Stimulated activated naive CD4-positive, alpha-beta T cell (primary cell): ENCODE measurements at places on chromosomes 7 and 10.
A peak's percentile ranks its signal among the peaks of the same experiment; 100 is the strongest.

DNA sequence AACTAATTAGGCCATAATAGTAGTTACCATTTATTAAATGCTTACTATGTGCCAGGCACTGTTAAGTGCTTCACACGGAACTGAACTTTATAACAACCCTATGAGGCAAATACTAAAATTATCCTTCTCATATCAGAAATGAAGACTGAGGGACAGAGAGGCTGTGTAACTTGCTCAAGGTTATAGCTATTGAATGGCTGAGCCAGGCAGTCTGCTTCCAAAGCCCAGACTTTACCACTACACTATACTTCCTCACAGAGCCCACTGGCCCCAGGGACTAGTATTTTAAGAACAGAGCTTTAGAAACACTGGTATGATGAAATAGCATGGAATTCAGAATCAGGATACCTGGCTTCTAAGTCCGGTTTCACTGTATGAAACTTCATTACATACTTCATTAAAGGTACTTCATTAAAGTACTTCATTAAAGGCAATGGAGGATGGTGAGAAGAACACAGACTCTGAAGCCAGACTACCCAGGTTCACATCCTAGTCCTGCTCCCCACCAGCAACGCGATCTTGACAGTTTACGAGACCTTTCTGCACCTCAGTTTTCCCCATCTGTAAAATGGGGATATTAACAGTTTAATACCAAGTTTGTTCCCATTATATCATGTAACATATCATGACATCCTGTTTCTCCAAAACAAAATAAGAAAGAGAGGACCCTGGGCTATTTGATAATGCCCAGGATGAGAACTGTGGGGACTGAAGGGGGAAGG lies 19.6 kb downstream of the ANXA11 start:
- DNase-seq, result no peak

DNA sequence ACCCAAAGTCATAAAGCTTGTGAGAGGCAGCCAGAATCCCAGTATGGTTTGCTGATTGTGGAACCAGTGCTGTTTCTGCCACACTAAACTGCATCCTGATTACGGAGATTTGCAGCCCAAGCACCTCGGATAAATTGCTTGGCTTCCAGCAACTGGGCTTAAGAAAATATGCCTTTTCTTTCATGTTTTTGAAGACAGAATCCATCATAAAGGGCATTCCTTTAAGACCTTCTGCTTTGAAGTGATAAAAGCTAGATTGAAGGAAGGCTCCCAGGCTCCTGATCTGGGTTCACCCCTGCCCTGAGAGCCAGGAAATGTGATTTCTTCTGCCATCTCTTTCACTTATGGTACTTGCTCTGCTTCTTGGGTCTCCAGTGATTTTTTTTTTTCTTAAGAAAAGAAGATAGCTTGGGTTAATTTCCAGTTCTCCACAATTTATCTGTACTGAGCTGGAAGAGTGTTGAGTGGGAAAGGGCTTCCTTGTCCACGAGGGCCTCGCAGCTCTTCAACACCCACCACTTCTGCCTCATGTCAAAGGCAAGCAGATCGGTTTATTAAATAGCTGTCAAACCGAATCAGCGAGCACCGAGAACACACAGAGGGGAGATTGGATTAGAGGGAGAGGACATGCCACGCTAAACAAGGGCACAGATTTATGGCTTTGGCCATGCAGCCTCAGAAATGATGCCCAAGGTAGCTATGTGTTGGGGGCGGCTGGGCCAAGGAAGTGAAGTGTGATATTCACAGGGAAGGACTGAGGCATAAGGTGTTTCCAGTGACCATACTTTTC lies 94.9 kb upstream of the TBX20 start:
- DNase-seq, result no peak

GRCh38 chr7:37382546-37383088 lies 66.0 kb downstream of the ELMO1 start:
- no peak for DNase-seq

- DNase-seq, result no peak
Measured at GRCh38 chr7:49636400-49636799, 137.0 kb upstream of the VWC2 start.

GRCh38 chr10:100522107-100522801 lies 2.6 kb upstream of the SEC31B start:
- no peak for DNase-seq

DNA sequence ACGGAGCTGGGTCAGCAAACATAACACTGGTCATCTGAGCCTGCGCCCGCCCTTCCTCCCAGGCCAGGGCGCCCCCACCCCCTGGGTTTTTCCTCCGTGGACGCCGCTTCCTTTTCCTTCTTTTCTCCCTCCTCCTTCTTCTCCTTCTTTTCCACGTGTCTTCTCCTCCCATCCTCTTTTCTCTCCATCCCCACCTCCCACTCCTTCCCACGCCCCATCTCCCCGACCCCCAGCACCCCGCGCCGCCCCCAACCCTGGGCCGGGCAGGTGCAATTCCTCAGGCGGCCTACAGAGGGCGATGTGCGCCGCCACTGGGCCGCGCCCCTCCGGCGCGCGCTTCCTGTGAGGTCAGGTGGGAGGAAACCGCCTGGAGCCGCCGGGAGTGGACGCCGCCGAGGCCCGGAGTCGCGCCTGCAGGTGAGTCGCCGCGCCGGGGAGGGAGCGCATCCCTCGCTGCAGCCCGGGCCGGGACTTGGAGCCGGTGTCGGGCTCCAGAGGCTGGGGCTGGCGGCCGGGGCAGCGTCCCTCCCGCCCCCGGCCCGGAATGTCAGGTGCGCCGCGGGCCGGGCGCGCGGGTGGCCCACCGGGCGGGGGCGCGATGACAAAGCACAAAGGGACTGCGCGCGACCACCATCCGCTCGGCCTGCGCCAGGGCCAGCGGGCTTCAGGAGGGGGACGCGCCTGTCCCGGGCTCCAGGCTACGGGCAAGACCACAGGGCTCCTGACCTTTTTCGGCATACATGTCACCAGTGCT lies at the start of gene FAM241B:
FAM241B (plus strand) TSS at position 351 of the 754 bp plus-strand sequence. CDS start 1,497 bp downstream, outside the sequence.
- DNase-seq, result peak; percentile 63

- DNase-seq, result no peak
Measured at GRCh38 chr10:74104480-74104879, 46.1 kb downstream of the AP3M1 start.

GRCh38 chr7:1900847-1901246 lies 230.8 kb downstream of the ELFN1 start:
- DNase-seq, result no peak

DNA sequence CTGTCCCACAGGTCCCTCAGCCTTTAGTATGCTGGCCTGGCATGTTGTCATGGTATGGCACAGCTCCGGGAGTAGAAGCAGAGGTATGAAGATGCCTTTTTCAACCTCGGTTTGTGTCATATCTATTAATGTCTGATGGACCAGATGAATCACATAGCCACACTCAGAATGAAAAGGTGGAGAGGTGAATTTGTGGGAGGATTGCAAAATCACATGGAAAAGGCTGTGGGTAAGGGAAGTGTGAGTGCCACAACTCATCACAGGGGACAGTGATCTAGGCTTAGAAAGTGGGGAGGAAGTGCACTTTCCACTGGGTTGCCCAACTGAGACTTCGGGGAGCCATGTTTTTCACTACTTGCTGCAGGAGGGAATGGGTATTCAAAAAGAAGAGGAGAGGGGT lies 190.7 kb downstream of the WDR11 start:
- DNase-seq, result no peak

- DNase-seq, result peak; percentile 16
Measured at GRCh38 chr10:97463363-97464132, 17.6 kb downstream of the ZDHHC16 start.

DNA sequence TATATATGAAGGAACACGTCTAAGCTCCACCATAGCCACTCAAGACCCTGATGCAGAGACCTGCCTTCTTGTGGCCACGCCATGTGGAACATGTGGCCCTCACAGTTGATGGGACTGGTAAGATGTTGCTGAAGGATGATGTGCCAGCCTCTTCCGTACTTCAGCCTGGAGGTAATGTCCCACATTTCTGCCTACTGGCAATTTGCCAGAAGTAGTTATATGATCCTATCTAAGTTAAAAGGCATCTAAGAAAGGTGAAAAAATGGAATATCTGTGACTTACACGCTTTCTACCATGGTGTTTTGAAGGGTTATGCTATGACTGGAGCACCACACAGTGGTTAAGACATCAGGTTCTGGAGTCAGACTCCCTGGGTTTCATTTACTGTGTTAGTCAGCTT lies 948.7 kb upstream of the GHITM start:
- DNase-seq, result no peak

DNA sequence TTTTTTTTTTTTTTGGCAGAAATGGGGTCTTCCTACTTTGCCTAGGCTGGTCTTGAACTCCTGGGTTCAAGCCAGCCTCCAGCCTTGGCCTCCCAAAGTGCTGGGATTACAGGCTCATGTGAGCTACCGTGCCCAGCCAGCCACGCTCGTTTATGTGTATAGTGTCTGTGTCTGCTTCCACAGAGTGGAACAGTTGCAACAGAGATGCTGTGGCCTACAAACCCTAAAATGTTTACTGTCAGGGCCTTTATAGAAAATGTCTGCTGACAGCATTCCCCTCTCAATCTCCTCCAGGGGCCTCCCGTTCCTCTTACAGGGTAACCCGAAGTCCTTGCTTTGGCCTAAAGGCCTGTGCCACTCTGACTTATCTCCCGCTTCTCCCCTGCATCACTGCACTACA lies 87.6 kb upstream of the LEP start:
- DNase-seq, result no peak

GRCh38 chr7:87875151-87876039 lies 765 bp downstream of the SLC25A40 start:
- DNase-seq, result no peak

DNA sequence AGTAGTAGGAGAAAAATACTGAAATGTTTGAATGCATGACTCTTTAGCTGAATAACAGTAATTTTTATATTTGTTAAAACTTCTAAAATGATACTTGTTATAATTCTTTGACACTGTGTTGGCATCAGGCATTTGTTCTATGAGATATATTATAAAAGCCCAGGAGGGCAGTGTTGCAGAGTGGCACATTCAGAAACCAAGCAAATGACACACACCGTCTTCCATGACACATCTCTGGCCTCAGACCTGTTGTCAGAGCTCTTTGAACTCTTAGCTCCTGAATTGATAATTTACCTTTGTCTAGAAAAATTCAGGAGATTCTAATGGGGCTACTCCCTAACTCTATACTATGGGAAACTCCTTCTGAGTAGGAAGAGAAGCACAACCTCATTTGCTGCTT lies 62.4 kb upstream of the MDFIC start:
- no peak for DNase-seq

GRCh38 chr10:132094581-132095234 lies 29.0 kb downstream of the JAKMIP3 start:
- DNase-seq, result no peak

- DNase-seq, result no peak
Measured at GRCh38 chr10:61136139-61136538, 192.2 kb upstream of the RHOBTB1 start.

DNA sequence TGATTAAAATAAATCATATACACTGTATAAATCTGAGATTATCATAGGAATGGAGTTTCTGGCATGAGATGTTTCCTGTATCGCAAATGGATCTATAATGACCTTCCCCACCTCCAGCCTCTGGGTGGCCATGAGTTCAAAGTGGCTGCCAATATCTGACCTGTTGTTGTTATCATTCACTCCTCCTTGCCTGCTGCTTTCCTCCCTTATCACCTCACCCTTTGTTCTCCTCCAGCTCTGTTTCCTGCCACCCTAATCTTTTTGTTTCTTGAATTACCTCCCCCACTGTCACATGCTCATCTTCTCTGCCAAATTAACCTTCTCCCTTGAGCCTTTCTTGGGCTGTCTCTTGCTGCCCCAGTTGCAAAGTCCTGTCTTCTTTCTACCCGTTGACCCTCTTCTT lies 12.0 kb downstream of the SCD start:
- no peak for DNase-seq

DNA sequence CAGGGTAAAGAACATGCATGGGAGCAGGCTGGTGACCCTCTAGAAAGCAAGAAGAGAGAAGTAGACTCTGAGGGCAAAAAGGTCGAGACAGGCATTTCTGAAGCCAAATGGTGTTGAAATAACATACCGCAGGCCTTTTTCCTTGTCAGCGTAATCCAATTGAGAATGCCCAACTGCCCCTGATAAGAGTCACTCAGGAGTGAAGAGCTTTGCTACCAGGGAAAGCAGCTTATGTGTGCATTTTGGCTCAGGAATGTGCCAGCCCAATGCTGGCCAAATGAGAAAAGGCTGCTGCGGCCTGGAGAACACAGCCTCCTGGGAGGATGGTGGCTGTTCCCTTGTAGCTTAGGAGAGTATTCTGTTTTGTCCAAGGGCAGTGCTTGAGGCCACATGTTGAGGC lies 61.4 kb upstream of the NFKB2 start:
- no peak for DNase-seq

GRCh38 chr7:94295850-94296249 lies 98.8 kb upstream of the COL1A2 start:
- DNase-seq, result no peak

DNA sequence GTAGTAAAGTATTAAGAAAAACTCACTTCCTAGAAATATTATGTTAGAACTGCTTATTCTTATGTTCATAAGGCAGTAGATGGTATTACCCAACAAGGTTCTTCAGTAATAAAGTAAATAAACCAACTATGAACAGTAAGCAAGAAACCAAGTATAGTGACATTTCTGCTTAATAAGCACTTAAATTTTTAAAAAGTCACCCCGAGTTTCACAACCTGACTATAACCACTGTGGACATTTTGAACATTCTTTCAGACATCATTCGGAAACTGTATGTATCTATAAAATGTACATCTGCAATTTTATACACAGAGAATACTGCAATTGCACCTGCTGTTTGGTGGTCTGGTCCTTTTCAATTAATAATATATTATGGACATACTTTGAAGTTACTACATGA lies 1073.6 kb downstream of the XPNPEP1 start:
- DNase-seq, result no peak

GRCh38 chr10:33539116-33539515 lies 204.6 kb upstream of the NRP1 start:
- DNase-seq, result no peak

GRCh38 chr10:120782336-120782735 lies 68.8 kb upstream of the WDR11 start:
- no peak for DNase-seq
